ENCODE measurements at places on chromosomes 2 and 18.

DNA sequence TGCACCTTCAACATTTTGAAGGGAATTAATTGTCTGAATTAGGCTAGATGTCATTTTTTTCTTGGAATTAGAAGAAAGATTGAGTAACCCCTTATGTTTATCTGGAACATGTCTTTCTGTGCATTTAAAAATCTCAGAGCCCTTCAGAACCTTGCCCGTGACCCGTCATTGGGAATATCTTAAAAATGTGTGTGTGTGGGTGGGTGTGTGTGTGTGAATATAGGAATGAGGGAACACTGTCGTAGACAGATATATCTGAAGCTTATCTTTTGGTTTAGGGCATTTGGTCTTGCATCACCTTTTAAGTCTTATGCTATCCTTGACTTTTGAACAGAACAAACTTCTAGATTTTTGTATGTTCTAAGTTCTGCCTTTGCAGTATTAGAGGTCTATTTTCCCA is 13.5 kb upstream of the IL1RL1 start:
- DNase-seq: no peak

DNA sequence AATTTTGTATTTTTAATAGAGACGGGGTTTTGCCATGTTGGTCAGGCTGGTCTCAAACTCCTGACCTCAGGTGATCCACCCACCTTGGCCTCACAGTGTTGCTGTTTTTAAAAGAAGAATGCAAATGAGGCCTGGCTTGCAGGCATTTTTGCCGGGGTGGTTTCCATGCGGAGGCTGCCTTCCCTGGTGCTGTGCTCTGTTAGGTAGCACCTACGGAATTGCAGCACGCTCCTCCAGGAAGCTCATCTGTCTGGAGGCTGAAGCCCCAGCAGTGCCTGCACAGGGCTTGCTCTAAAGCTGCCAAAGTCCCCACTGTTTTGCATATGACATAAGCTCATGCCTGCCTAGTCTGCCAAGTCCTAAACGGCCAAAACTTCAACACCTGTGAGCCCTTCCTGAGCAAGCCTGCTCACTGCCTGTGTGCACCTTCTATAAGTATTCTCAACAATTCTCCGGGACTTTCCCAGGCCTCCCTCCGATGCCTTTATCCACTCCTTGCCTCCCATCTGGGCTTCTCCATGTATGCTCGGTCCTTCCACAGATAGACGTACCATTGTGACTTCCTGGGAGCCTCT is 551.3 kb upstream of the RAB6C start:
- no peak for DNase-seq

GRCh38 chr2:237299906-237300305 is 114.1 kb downstream of the COL6A3 start:
- DNase-seq: no peak

DNA sequence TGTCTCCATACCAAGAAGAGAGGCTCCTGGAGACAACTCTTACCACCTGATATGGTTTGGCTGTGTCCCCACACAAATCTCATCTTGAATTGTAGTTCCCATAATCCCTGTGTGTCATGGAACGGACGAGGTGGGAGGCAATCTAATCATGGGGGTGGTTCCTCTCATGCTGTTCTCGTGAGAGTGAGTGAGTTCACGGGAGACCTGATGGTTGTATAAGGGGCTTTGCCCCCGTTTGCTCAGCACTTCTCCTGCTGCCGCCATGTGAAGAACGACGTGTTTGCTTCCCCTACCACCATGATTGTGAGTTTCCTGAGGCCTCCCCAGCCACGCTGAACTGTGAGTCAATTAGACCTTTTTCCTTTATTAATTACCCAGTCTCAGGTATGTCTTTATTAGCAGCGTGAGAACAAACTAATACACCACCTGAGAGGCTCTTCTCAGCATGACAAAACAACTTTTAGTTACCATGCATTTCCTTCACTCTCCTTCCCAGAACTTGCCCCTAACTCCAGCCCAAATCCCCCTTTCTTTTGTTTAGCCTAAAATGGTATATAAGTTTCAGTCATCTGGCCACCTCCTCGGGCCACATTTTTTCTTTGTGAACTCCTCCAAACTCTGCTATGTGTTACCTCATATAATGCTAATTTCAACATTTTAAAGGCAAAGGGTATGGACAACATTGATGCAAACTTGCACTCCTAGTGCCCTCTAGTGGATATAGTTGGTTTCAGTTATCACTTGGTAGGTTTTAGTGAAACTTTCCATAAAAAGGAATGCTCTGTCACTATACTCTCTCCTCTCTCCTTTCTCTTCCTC is 58.6 kb upstream of the SLC25A52 start:
- peak; percentile 46 for DNase-seq

GRCh38 chr2:126908721-126909177 is 10.1 kb downstream of the TEX51 start:
- DNase-seq: peak; percentile 11

DNA sequence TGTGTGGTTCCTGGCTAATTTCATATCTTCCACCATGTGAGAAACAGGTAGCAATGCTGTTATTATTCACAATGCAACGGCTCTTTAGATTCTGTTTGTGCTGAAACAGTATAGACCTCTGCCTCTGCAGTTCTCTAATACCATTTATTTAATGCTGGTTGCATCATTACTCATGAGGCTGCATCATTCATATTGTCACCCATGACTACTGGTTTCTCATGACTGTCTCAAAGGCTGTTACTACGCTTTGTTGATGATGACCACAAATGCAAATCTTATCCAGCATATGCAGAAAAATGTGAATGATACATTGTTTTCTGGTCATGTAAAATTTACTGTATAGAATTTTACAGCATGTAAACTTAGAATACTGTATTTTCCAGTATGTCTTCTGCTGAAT is 22.5 kb downstream of the CAVIN2 start:
- no peak for DNase-seq

GRCh38 chr2:74691929-74692328 is 37.9 kb downstream of the SEMA4F start:
- DNase-seq: no peak

GRCh38 chr2:151952691-151953456 is 124.7 kb upstream of the ARL5A start:
- DNase-seq: no peak

- DNase-seq: no peak
Measured at GRCh38 chr2:121502246-121502645, 28.4 kb upstream of the RNU4ATAC start.

DNA sequence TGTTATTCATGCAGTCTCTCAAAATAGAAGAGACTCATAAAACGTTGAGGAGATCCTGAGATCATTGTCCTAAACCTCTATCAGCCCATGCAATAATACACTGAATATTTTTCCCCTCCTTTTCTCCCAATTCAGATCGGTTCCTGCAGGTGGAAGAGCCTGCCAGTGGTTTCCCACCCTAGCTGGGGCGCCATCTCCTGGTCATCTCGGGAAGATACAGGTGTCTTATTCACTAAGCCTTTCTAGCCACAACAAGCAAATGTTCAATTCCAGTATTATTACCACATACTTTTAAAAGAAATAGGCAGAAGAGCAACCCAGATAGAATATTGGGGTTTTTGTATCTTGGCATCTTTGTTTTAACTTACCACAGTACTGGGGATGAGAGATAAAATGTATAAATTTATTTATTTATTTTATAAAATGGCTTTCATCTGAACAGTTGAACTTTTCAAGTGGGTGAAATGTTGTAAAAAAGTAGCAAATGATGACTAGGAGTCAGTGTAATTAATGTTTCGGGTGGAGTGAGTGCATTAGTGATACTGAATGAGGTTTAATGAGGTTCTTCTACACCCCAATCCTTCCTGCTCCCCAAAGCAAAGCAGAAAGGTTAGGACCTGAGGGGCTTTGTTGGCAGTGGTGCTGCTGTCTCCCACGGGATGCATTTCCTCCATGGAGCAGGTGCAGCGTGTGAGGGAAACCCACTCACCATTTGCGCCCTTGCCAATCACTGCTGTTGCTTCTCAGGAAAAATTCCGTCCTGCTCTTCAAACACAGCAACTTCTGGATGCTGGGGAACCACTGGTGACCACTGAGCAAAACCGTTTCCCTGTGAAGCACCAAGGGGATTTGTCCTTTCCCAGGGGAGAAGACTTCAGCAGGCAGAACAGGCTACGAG is 147.1 kb upstream of the FHL2 start:
- peak; percentile 77 for DNase-seq

- DNase-seq: peak; percentile 44
Measured at GRCh38 chr2:231191896-231192872, 6.2 kb upstream of the ARMC9 start.

- DNase-seq: no peak
Measured at GRCh38 chr2:191951376-191951775, 104.5 kb upstream of the CAVIN2 start.

GRCh38 chr2:2704428-2705090 is 373.5 kb upstream of the MYT1L start:
- no peak for DNase-seq

- no peak for DNase-seq
Measured at GRCh38 chr2:59176737-59177136, 935.6 kb upstream of the FANCL start.
